Stimulated activated CD4-positive, alpha-beta T cell treated with anti-CD3 and anti-CD28 coated beads, Interleukin-2, amount 100 ng/mL, for 48 hours (primary cell): ENCODE measurements at places on chromosomes 2 and 18.
A peak's percentile ranks its signal among the peaks of the same experiment; 100 is the strongest.

DNA sequence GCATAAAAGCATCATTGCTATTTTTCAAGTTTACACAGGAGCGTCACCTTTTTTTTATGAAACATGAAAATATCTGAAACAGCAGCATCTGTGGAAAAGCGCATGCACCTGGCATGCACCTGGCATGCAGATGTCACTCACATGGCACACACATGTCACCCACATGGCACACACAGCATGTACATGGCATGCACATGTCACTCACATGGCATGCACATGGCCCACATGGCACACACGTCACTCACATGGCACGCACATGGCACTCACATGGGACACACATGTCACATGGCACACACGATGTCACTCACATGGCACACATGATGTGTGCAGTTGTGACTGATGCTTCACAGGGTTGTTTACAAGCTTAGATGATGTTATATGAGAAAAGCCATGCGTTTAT is 188.0 kb downstream of the ZNF407 start:
- DNase-seq = no peak

DNA sequence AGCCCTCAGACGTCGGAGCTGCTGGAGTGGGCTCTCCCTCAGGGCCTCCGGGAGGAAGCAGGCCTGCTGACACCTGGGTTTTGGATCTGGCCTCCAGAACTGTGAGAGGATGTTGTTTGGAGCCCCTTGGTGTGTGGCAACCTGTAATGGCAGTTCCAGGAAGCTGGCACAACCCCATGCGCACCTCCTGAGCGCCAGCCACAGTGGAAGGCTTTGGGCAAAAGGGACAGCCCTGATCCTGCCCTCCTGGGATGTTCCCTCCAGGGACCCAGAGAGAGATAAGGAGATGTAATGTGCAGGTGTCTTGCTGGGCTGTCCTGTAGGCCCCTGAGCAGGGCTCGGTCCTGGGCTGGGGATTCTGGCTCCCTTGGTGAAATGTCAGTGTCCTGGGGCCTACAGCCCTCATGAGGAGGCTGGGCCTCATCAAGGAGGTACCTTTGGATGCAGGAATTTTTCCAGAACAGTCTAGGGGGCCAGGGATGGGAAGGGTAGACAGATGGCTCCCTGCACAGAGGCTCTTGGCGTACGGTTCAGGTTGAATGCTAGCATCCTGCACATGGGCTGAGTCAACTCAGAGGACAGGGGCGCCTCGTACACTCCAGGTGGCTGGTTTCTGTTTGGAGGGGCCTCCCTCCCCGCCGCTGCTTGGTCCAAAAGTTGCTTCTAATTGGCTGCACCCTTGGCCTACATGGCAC is 61.1 kb downstream of the ASB1 start:
- no peak for DNase-seq

DNA sequence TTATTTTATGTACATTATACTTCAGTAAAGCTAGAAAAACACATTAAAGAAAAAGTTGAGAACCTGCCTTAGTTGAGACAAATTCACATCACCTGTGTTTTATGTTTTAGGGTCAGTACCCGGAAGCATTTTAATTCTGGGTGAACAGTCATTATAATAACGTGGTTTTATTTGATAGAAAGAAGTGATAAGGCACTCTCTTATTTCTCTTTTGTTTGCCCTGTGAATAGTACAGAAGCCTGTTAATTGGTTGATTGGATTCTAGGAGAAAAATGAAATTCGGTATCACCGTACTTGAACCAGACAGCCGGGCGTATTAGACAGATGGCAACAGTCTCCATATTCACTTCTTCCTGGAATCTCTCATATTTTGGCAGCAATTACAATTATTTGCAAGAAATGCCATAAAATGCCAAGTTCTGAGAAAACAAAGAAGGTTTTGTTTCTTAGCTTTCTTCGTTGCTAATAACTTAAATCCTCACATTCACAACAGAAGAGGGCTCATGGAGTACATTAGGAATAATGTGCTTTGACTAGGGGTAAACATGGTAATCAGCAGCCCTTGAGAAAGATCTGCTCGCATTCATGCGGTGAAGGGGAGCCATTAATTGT is 168.7 kb upstream of the RASGRP3 start:
- no peak for DNase-seq

- DNase-seq = no peak
These were observed 170.6 kb downstream of the FHOD3 start for GRCh38 chr18:36468161-36468560.

- no peak for DNase-seq
These were observed 51.1 kb downstream of the CAPN13 start for GRCh38 chr2:30756051-30756719.

GRCh38 chr2:131010566-131010965 is 82.7 kb downstream of the FAM168B start:
- DNase-seq = no peak

GRCh38 chr2:230877759-230878598 is 13.2 kb downstream of the ITM2C start:
- no peak for DNase-seq

DNA sequence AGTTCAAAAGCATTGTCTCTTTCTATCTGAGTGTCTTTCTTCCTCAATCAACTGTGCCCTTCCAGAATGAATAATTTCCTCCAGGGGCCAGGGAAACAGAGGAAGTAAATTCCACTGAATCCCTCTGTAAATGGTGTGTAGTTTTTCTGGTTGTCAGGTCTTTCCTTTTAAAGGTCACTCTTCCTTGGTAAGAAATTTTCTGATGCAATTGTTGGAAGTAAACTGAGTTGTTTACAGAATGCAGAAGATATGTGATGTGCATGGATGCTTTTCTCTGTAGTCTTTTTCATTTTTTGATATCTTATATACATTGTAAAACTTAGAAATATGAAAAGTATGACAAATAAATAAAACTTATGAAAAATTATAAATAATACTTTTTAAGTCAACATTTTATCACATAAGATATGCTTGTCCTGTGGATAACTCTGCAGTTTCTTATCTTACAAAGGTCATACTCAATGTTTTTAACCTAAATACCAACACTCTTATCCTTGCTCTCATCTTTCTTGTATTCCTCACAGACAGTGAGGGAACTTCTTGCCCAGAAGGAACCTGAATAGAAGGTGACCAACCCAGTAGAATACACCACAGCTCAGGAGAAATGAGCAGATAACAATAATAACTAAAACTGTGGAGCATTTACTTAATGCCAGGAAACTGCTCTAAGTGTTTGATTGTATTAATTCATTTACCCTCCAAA is 234.5 kb downstream of the METTL4 start:
- no peak for DNase-seq

DNA sequence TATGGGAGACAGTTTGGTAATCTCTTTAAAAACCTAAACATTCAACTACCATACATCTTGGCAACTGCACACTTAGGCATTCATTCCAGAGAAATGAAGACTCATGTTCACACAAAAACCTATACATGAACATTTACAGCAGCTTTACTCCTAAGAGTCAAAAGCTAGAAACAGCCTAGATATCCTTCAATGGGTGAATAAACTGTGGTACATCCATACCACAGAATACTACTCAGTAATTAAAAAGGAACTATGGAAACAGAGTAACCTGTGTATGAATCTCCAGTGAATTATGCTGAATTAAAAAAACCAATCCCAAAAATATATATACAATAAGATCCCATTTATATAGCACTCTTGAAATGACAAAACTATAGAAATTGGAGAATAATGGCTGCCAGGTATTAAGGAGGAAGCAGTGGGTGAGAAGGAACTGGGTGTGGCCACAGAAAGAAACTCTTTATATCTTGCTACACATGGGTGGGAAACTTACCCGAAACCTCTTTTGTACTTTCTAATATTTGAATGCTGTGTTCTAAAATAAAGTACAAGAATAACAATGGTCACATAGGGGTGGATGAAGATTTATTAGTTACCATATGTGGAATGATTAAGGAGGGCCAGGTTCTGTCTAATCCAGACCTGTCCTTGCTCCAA is 13.7 kb downstream of the SESTD1 start:
- DNase-seq = no peak

DNA sequence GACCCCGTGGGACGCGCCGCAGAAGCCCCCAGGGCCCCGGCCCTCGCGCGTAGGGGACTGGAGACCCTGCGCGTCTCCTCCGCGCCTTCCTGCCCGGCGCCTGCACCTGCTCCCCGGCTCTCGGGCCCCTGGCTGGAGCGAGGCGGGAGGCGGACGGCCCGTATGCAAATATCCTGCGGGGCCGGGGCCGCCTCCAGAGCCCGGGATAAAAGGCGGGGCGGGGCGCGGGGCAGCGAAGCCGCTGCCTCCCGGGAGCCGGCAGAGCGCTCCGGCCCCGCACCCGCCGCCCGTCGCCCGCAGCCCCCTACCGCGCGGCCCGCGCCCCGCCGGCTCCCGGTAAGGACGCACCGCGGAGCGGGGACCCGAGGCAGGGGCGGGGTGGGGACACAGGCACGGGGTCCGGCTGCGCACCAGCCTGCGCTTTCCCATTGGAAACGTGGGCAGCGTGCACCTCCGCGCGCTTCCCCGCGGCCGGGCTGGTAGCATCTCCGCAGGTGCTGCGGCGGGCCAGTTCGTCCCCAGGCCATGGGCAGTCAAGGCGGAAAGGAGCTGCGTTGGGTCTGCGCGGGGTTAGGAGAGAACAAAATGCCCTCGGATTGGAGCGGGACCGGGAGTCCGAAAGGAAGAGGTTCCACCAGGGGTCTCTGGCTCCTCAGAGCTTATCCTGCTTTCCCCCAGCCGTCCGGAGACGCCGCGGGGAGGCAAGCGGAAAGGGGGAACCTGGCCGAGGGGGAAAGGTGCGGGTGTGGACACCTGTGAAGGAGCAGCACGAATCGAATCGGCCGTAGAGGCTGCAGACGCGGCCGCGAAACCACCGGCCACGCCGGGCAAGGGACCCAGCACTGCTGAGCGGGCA is at the start of gene ATP6V1C2:
Gene ATP6V1C2, plus strand, starts transcription at position 235 of the 856 bp plus-strand sequence. CDS start 1,220 bp downstream, outside the sequence.
- DNase-seq = no peak

- no peak for DNase-seq
These were observed 26.4 kb downstream of the ZNF516 start for GRCh38 chr18:76468345-76469304.

DNA sequence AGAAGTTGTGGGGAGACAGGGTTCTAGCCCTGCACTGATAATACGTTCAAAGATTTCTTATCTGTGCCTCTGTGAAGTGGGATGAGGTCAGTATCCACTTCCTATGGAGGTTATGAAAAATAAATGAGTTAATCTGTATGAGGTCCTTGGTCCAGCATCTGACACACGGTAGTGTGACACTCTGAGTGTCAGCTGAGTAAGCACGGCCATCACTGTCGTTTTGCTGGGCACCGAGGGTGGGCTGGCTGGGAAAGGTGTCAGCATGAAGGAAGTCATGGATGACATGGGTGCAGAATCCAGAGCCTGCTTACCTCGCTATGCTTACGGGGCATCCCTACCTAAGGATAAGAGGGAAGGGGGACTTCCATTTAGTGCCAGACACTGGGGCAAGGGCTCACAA is 150.3 kb downstream of the INHBB start:
- DNase-seq = no peak

DNA sequence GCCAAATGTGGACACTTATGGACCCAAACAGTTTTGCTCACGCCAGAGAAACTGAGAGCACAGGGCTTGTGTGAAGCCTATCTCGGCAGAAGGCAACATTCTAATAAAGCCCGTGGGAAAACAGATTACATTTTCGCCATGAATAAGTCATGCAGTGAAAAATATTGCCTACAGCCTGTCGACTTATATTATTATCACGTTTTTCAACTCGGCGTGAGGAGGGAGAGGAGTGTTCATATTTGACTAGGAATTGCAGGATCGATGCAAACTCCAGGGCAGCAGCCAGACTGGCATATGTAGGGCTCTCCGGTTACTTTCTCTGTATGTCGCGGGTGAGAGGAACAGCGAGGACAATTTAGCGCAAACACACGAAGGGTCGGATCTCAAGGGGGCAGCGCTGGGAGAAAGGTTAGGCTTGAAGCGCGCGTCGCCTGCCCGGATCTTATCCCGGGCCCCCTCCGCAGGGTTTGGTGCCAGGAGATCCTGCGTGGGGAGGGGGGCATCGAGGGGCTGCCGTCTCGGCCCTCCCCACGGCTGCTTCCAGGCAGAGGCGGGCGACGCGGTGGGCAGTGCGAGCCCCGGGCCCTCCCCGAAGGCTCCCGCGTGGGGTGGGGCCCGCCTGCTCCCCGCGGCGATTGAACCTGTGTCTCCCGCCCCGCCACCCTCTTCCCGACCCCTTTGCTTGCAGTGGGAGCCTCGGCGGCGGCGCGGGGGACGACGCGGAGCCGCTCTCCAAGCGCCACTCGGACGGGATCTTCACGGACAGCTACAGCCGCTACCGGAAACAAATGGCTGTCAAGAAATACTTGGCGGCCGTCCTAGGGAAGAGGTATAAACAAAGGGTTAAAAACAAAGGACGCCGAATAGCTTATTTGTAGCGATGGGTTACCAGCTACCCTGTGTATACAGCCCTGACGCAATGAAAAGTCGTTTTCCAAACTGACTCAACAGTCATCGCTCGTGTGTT is 4.4 kb downstream of the ADCYAP1 start:
- DNase-seq = no peak

GRCh38 chr2:29783666-29784065 is 137.7 kb downstream of the ALK start:
- DNase-seq = no peak

- DNase-seq = peak; percentile 12
These were observed 8.6 kb upstream of the PLEKHM3 start for GRCh38 chr2:208033701-208034502.

- no peak for DNase-seq
These were observed 129.7 kb downstream of the IRS1 start for GRCh38 chr2:226669905-226670304.

DNA sequence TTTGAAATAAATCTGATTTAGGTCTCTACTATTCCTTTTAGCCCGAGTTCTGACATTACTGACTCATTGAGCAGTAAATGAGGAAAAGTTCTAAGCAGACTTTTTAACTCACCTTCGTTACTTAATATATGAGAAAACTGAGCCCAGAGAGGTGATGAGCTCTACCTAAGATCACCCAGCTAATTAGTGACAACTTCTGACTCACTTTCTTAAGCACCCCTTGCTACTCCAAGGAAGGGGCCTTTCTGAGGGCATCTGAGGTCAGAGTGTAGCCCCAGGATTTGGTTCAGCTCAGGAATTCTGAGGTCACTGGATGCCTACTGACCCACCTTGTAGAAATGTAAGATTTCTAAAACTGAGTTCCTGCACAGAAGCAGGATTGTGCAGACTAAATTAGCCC is 102.2 kb upstream of the FZD5 start:
- DNase-seq = no peak

- DNase-seq = no peak
These were observed 119.9 kb upstream of the CAB39 start for GRCh38 chr2:230592775-230593174.

DNA sequence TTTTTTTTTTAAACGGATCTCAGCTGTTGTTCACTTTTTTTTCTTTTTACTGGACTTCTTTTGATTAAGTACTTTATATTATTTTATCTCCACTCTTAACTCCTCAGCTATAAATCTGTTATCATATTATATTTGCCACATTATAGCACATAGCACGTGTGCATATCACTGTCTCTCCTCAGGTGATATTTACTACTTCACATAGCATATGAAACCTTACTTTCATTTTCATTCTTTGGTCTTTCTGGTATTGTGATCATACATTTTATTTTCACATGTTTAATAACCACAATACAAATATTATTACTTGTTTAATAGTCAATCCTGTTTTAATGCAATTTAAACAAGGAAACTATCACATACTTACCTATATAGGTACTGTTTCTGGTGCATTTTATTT is 993.1 kb upstream of the TMEFF2 start:
- no peak for DNase-seq
